Substantia nigra (tissue), 51 donors: ENCODE measurements at places on chromosomes 2 and 18.

DNA sequence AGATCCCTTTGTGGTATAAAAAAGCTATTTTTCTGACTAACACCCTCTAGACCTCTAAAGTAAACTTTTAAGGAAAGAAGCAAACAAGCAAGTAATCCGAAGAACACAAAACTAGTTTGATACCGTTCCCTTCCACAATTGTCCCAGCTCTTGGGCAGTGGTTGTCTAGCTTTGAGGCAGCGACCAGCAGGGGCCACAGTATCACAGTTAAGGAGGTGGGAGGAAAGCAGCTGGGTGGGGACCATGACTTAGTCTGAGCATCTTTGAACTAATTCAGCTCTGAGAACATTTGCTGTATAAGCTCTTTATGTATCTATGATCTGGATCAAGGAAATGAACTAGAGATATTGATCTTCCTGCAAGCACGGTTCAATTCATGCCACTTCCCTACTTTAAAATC, 51.0 kb downstream of the SF3B1 start:
- DNase-seq = no peak

GRCh38 chr18:77191071-77191751, 58.4 kb upstream of the GALR1 start:
- DNase-seq = no peak

GRCh38 chr2:17620841-17621240, 80.3 kb downstream of the VSNL1 start:
- DNase-seq = no peak

GRCh38 chr2:119216994-119217393, 6.6 kb upstream of the STEAP3 start:
- no peak for DNase-seq

GRCh38 chr2:141728142-141728541, 402.7 kb downstream of the LRP1B start:
- DNase-seq = no peak

- DNase-seq = no peak
These were observed 13.7 kb upstream of the MMADHC start for GRCh38 chr2:149601141-149601796.

DNA sequence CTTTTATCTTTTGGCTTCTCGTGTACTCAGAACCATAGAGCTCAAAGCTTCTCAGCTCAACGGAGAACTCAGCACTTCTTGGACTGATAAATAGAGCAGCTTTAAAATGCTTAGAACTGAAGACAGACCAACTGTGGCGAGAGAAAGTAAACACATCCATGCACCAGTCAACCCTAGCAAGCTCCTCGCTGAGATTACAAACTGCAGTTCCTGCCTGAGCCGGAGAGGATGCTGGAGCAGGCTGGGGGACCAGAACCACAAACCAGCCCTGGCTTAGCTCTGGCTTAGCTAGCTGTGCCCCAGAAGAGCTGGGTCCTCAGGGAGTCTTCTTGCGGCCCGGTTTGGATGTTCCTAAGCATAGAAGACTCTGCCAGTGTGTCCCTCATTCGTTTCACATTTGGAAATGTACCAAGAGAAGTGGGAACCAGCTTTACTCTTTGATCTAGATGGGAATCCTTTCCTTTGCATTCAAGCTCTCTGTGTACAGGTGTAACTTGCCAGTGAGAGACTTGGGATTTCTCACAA, 5.6 kb downstream of the PAX8 start:
- no peak for DNase-seq

GRCh38 chr2:9001229-9001628, 2.3 kb downstream of the MBOAT2 start:
- no peak for DNase-seq

- no peak for DNase-seq
These were observed 38.3 kb downstream of the STAT4 start for GRCh38 chr2:191112448-191112901.

DNA sequence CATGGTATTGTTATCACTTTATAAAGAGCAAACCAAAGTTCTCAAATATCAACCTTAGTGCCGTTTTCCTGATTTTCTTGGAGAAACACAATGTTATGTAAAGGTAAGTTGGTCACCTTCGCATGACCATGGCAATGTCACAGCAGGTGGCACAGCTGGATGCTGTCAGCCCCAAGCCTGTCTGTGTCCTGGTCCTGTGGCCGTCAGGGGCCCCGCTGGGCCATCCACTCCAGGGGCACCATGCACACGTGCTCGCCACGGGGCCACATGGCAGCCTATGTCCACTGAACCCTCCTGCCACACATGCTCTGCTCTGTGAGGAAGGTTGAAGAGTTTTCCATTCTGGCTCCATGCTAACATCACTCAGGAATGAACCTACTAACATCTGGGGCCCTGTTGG, 85.9 kb downstream of the EIPR1 start:
- no peak for DNase-seq

- DNase-seq = no peak
These were observed 136.4 kb upstream of the SLC1A4 start for GRCh38 chr2:64852771-64853241.

DNA sequence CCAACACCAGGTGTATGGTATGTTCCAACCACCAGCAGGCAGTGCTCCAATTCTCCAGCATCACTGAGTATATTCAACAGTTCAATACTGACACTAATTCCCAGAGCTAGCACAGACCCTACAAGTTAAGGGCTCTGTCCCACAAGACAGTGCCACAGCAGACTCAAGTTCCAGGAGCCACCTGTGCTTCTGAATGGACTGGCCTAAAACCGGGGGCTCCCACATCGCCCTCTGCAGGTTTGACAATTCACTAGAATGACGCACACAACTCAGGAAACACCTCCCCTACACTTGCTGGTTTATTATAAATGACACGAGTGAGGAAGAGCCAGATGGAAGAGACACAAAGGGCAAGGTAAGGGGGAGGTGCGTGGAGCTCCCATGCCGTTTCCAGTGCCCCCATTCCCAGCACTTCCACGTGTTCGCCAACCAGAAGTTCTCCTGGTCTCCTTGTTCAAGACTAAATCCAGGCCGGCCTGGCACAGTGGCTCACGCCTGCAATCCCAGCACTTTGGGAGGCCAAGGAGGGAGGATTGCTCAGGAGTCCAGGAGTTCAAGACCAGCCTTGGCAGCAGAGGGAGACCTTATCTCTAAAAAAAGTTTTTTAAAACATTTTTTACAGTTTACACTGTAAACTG, 12.2 kb upstream of the ATP6V1B1 start:
- no peak for DNase-seq
